ENCODE measurements at places on chromosomes 1 and 21.

GRCh38 chr1:197453376-197454058 lies 185.5 kb downstream of the CRB1 start:
- DNase-seq = no peak

DNA sequence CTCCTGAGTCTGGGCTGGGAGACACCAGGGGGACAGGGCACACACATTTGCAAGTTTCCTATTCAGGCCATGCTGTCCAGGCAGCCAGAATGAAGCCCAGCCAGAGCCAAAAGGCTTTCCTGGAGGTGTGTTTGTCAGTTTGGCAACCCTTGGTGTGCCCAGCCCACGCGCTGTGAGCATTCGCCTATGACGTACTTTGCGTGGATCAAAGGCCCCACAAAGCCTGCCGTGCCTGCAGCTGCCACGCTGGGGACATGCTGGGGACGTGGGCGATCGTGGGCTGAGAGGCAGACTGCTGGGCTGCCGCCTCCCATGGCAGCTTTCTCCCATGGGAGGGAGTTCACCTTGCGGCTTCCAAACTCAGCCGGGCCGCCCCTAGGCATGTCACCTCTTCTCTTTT lies 57.5 kb downstream of the CD247 start:
- no peak for DNase-seq

DNA sequence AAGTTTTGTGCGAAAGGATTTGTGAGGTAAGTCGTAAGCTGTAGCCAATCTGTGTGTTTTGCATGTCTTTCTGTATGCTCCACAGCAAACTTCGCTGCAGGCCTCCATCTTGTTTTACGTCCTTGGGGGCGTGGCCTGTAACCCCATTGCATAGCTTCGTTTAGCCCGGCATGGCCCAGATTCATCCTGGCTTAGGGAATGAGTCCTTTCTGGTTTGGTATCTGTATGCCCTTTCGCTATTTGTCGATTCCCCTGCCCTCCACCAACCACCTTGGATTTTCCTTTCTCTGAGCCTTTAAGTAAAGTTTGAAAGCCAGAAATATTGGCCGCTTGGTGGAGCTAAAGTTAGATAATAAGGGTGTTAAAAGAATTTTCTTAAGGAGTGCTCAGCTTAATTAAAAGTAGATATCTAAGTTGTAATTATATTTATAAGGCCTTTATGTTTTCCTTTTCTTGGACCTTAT lies 1.1 kb downstream of the THEM4 start:
- DNase-seq = peak; percentile 43

- no peak for DNase-seq
Measured at GRCh38 chr1:198577444-198577843, 37.0 kb upstream of the ATP6V1G3 start.

GRCh38 chr1:230591678-230592077 lies 50.6 kb upstream of the COG2 start:
- DNase-seq = no peak

DNA sequence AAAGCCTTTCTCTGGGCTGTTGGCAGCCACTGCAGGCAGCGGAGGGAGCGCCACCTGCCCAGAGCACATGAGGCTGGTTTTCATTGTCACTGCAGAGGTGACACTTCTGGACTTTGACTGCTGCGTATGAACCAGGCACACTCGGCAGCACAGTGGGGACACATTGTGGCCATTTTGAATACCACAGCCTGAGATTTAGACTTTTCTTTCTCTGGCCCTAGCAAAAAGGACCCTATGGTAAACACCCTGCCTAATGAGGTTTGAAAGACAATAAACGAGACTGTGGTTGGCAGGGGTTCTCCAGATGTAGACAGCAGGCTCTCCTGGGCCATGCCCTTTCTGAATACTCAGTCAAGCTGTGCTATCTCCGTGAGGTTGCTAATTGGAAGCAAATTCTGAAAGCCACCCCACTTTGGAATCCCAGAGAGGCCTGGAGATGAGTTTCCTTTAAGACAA lies 12.0 kb upstream of the KCNE2 start:
- peak; percentile 48 for DNase-seq

DNA sequence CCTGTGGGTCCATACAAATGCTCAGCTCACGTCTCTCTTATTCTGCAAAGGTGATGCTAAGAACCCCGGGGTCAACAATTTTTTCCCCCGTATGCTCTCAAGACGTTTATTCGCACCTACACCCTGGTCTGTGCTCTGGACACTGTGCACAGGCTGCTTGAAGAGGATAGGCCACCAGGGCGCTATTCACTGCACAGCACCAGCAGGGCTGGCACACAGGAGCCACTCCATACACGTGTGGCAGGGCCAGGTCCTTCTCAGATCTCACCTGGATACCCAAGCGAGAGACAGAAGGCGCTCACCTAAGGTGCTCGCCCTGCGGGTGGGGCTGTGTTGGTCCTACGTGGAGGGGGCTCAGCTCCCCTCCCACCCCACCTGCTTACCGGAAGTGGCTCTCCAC lies 16.7 kb downstream of the TMEM63A start:
- no peak for DNase-seq

GRCh38 chr1:232260861-232261260 lies 369.1 kb downstream of the SIPA1L2 start:
- DNase-seq = no peak

DNA sequence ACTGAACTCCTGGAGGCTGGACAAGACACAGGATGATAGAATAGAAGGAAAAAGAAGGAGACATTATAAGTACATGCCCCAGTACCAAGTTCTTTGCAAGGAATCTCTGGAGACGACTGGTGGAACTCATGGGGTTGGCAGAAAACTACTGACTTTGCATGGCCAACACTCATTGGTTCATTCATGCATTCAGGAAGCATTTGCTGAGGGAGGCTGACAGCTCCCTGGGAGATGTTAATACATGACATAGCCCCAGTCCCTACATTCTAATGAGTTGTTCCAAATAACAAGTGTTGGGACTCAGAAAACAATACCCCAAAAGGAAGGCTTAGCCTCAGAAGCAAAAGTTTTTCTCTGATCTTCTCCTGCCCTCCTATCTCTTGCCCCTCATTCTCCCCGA lies 172.8 kb upstream of the IRF2BP2 start:
- DNase-seq = no peak

DNA sequence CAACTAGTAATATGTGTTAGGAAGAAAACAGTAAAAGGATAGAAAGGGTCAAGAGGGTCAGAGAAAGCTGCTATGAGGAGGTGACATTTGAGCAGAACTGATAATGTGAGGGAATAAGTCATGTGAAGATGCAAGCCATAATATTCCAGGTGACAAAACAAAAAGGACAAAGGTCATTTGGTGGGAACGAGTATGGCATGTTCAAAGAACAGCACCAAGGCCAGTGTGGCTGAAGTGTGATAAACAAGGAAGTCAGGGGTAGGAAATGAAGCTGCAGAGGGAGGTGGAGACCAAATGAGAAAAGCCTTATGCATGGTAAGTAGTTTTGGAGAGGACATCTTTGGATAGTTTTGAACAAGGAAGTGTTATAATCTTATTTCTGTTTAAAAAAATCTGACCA lies 46.7 kb downstream of the LPGAT1 start:
- DNase-seq = no peak

DNA sequence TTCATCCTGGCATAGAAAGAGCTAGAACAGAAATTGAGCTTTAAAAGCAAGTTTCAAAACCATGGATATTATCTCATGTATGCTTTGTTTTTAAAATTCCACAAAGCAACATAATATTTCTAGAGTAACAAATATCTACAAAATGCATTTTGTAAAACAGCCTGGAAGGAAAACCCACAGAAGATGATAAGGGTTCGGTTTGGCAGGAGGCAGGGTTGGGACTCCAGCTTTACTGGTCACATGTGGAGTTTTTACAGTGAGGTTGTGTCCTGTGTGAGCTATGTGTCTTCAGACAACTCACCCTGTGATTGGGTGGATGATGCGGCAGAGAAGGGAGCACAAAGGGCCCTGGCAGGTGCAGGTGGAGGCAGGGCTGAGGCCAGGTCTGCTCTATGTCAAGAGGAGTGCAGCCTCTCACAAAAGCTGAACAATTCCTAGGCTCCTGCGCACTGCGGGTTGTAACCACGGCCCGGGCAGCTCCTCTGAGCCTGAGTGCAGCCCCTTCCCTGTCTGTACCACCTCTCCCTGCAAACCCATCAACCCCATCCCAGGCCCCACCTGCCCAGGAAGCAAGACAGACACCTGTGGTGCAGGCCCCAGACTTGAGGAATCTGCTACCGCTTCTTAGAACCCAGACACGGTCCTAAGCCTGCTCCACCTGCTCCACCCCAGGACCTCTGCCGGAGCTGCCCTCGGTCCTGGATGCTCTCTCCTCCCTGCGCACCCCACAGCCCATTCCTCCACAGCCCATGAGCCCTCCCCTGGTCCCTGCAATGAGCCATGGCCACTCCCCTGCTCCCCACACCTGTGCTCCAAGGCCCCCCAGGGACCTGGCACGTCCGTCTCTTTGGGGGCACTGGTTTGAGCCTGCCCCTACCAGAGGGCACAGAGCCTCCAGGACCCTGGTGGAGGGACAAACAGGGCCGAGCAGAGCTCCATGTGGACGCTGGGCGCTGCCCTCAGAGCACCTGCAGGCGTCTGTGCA lies 2.8 kb upstream of the COL18A1 start:
- DNase-seq = no peak

DNA sequence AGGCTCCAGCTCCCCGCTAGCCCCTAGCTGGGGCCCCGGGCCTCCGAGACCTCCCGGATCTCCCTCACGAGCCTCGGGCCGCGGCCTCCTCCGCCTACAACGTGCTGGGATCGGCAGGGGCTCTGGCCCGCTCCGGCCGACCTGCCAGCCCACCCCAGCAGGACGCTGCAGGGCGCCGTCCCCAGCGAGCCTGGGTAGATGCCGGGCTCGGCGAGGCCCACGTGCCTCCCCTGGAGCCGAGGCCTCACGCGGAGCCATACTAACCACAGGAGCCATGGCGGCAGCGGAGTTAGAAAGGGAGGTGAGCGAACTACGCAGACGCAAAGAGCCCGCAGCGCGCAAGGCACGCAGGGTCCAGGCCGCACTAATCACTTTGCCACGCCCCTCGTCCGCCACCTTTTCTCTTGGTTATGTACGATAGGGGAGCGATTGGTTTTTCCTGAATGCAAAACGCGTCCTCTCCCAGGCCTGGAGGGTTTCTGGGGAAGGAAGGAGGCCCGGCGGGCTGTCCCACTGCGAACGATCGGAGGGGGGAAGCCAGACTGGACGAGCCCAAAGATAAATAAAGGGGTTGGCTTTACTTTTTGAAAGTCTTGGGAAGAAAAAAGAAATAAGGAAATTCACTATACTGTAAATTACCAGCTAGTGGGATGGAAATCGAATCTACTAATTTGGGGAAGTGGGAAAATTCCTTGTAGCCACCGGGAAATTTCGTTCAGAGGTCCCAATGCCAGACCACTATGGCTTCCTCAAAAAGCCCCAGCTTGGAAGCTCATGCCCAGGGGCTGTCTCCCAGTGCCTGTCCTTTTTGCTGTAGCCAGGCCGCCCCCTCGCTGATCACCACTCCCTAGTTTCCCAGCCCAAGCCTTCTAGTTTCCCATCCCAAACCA lies at the start of gene RPL22:
TSS of gene RPL22 (minus strand) at position 298 of the 890 bp plus-strand sequence. CDS start at position 276, 22 bp downstream.
- DNase-seq = peak; percentile 98

GRCh38 chr1:202254454-202255252 lies 61.1 kb downstream of the LGR6 start:
- no peak for DNase-seq

DNA sequence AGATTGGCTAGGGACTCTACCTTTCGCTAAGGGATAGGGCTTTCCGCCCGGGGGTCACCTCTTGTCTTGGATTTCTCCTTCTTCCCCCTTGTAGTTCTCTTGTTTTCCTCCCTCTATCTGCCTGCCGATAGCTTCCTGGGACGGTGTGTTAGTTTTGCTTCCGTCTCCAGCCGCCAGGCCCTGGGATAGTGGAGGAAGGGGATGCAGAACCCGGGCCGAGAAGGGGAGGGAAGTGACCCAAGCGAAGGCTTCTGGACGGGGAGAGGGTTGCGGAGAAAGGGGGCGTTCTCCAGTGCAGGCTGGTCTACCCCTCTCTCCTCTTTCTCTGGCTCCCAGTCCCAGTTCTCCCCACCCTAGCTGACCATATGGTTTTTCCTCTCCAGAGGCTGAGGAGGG lies 871 bp downstream of the TUFT1 start:
- DNase-seq = no peak

DNA sequence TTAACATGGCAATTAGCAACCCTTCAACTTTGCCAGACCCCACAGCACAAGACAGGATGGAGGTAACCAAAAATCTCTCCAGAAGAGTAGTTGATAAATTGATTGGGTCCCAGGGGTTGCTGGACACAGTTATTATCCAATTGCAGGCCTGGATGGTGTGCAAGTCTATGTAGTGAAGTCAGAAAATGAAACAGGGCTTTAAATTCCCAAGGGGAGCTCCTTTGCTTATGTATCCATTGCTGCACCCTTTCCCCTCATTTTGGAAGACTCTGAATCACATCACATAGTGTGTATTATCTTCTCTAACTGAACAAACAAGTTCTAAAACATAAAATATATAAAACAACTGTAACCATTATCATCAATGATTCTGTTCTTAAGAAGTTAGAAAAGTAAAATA lies 550.2 kb downstream of the LMO4 start:
- DNase-seq = no peak

- DNase-seq = no peak
Measured at GRCh38 chr1:210738256-210738655, 395.7 kb downstream of the KCNH1 start.

GRCh38 chr1:57819893-57820292 lies 396.0 kb upstream of the DAB1 start:
- DNase-seq = no peak

GRCh38 chr21:25457411-25457810 lies 149.9 kb downstream of the MRPL39 start:
- DNase-seq = no peak

DNA sequence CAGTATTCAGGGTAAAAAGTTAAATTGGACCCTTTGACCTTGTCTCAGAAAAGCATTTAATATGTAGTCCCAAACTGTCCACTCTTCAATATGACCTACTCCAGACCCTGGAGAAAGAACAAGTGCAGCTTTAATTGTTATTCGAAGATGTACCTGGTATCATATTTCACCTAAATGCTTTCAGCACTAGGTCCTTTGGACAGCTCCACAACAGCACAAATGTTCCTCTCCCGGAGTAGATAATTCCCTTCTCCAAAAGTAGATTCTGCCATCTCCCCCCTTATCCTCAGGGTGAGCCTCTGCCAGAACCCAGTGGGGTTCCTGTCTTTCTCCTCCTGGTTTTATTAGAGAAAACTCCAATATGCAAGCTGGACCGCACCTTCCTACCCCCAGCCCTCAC lies 104.5 kb upstream of the AJAP1 start:
- no peak for DNase-seq

All from HCT116 (cell line).